ENCODE measurements at places on chromosomes 2 and 18.

- no peak for DNase-seq
These were observed 101.5 kb upstream of the DNER start for GRCh38 chr2:229815858-229816257.

DNA sequence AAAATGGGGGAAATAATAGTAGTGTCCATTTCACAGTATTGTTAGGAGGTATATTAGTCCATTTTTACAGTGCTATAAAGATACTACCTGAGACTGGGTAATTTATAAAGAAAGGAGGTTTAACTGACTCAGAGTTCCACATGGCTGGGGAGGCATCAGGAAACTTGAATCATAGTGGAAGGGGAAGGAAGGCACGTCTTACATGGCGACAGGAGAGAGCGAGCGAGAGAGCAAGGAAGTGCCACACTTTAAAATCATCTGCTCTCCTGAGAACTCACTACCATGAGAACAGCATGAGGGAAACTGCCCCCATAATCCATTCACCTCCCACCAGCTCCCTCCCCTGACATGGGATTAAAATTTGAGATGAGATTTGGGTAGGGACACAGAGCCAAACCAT, 23.4 kb downstream of the MGAT5 start:
- DNase-seq, result no peak

- no peak for DNase-seq
These were observed 76.6 kb upstream of the DDX18 start for GRCh38 chr2:117737846-117738245.

GRCh38 chr2:136247204-136247950, 129.4 kb upstream of the CXCR4 start:
- no peak for DNase-seq

GRCh38 chr18:57807336-57808117, 4.4 kb upstream of the ATP8B1 start:
- DNase-seq, result no peak
